ENCODE measurements at places on chromosomes 7 and 10.

DNA sequence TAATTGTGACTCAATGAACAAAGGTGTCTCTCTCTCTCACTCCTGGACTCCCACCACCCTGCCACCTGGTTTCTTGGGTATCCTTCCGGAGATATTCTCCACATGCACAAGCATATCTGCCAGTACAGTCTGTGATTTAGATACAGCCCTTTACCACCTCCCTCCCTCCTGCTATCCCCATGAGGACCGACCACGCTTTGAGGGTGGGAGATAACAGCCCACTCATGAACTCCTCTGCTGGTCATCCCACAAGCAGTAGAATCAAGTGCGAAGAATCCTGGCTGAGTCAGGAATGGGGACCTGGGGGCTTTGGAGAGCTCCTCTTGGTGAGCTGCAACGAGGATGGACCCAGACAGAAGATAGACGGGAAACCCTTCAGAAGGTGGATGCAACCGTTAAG, 28.2 kb upstream of the MXI1 start:
- DNase-seq = no peak

DNA sequence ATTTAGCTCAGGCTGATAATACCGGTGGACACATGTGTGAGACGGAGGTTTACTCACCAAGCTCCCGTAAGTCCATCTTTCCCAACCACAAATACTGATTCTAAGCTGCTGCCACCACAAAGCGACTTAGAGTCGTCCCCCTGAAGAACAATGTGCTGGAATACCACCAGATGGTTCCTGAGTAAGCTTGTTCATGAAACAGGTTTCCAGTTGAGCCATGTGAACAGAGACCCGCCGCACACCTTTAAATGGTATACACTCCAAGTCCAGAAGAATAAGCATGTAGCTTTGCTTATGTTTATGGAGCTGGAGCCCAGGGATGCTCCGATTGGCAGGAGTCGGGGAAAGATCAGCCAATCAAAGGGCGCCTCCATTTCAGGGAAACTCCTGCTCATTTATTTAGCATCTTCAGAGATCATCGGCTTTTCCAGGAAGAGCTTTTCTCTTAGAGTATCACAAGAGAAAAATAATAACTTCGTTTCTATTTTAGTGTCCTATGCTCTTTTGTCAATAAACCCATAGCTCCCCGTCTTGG, 261.6 kb upstream of the AOAH start:
- no peak for DNase-seq

GRCh38 chr7:85413718-85414117, 226.9 kb upstream of the SEMA3D start:
- no peak for DNase-seq

DNA sequence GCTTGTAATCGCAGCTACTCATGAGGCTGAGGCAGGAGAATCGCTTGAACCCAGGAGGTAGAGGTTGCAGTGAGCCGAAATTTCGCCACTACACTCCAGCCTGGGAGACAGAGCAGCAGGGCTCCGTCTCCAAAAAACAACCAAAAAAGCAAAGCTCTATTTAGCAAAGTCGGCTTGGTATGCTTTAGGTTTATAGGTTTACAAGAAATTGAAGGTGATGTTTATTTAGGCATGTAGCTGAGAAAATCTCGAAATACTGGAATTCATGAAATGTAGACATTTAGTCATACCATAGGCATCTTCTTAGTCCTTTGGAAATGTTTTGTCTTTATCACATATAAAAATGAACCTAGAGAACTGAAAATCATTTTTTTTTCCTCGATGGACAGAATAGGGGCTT, 453.8 kb upstream of the ANKRD30A start:
- DNase-seq = peak; percentile 62

DNA sequence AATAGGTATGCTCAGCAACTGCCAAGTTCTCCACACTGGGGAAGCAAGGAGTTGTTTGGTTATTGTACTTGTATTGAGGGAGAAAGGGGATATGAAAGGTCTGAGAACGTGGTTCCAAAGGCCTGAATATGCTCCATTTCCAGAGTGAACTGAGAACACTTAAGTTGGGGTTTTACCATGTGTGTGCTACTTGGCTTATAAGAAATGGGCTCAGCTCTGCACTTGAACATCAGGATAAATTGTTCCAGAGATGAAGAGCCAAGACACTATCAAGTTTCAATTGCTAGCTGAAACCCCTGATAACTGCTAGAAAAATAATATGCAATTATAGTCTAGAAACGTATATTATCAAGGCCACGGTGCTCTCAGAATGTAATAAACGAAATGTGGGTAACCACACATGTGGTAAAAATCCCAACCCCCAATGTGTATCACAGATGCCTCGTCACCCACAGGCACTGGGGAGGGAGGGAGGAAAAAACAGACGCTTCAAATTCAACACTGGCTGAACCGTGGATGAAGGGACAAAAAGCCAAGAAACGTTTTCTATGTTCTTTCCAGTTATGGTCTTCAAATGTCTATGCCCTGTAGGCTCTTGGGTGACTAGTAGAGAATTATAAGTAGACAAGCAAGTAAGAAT, 16.3 kb downstream of the ELMO1 start:
- DNase-seq = no peak

- DNase-seq = peak; percentile 69
Measured at GRCh38 chr10:59839576-59839975, 66.8 kb downstream of the CCDC6 start.

DNA sequence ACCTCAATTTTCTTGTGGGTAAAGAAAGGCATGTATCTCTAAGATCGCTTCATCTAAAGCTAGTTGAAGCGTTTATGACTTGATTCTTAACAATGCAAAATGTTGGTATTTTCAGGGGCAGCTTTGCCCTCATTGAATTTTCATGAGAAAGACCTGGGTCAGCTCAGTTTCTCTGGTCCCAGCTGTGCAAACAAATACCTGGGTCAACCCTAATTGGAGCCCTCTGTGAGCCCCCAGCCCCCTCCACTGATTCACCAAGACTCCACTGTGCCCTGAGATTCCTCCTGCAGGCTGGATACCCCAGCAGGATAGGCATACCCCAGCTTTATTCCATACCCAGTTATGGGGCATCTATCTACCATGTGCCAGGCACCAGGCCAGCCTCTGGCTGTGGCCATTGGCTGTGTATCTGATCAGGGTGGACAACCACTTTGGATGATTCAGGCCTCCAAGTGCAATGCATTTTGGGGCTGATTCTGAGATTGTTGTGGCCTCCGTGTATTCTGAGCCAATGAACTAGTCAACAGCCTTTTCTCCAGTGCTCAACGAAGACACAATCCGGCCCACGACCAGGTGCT, 201.9 kb downstream of the MYOF start:
- no peak for DNase-seq
